Epithelial cell of proximal tubule (primary cell): ENCODE measurements at places on chromosomes 1 and 21.

DNA sequence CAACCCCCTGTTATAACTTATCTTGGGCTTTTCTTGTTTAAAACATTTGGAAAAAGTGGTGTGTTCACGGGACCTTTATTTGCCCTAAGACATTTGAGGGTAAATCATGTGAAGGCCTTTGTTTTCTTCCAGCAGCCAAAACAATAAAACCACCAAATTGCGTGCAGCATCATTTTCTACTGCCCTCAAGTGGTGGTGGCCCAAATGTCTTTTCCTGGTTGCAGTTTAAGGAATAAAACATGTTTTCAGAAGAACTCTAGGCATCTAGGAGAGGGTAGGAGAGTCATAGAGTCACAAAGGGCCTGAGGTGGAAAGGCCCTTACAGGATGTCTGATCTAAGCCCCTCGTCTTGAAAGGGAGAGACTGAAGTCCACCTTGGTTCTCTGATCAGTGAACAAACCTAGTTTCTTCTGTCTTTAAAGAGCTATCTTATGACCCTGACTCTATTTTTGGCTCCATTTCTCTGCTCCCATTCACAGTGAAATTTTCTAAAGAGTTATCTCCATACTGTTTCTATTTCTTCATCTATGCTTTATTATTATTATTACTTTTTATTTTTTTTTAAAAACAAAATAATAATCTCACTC, 16.0 kb upstream of the EPS15 start:
- no peak for DNase-seq

GRCh38 chr1:54570161-54570560, 22.1 kb downstream of the ACOT11 start:
- no peak for DNase-seq

GRCh38 chr1:211335522-211336157, 9.0 kb downstream of the TRAF5 start:
- no peak for DNase-seq

GRCh38 chr1:53663529-53664300, 75.2 kb downstream of the GLIS1 start:
- DNase-seq = no peak

DNA sequence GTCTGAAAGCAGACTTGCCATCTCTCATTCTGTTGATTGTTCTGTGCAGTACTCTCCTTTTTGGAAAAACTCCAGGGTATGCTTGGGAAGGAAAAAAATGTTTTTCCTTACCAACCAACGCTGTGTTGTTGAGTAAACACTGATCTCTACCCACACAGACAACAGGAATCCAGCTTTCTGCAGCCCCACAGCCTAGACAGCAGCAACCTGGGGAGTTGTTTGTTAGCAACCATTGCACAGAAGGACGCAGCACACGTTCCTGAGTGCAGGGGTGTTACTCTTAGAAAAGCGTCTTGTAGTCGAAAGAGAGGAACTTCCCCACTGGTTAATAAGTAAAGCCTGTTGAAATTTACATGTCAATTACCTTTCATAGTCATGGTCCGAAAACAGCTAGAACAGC, 56.6 kb downstream of the SMYD2 start:
- peak; percentile 85 for DNase-seq

GRCh38 chr1:87089823-87090222, 175.4 kb downstream of the HS2ST1 start:
- no peak for DNase-seq

GRCh38 chr1:244237445-244237844, 186.4 kb downstream of the ZBTB18 start:
- DNase-seq = no peak

DNA sequence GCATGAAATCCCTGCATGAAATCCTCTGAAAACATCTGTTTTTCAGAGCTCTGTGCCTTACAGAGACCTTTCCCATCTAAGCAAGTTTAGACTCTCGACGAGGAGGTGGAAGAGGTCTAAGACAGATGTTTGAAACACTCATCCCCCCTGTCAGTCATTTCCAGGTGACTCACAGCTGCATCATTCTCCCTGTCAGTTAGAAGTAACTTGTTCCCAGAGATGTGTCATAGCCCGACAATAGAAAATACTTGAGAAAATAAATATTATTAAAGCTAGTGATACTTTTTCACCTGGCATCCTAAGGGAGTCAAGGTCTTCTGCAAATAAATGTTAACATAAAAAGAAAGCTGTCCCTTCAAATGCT, 41.6 kb upstream of the SEC16B start:
- DNase-seq = no peak

DNA sequence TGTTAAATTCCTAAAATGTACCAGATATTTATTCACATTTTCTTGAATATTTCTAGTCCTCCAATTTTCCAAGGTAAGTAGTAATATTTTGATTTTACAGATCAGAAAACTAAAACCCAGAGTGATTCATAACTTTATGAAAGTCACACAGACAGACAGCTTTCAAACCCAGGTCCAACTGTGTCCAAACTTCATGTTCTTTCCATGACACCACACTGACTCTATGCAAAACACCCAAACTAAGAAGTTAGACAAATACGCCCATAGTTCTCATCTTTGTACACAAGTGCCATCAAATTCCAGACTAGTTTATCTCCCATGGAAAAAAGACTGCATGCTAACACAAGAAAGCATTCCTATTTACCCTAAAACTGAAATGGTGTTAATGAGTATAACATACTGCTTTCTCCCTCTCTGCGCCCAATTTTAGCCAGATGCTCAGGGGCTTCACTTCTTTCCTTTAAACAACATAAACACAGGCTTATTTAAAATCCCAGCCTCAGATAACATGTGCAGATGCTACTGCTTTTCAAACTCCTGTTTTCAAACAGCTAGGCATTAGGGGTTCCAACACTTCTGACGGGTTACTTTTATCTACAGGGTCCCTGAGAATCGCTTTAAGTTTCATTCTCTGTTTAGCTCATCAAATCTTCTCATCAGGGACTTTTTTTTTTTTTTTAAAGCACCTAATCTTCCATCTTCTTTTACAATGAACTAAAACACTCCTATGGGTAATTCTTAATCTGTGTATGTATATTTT, 44.6 kb downstream of the WASF2 start:
- DNase-seq = no peak

- DNase-seq = no peak
Observed at GRCh38 chr1:184822267-184822666, 67.6 kb upstream of the EDEM3 start.

- DNase-seq = no peak
Observed at GRCh38 chr1:2927393-2928360, 93.6 kb upstream of the ACTRT2 start.
